ENCODE measurements at places on chromosomes 4 and X.

- DNase-seq: no peak
Observed at GRCh38 chrX:151852294-151852693, 60.4 kb upstream of the MAGEA4 start.

DNA sequence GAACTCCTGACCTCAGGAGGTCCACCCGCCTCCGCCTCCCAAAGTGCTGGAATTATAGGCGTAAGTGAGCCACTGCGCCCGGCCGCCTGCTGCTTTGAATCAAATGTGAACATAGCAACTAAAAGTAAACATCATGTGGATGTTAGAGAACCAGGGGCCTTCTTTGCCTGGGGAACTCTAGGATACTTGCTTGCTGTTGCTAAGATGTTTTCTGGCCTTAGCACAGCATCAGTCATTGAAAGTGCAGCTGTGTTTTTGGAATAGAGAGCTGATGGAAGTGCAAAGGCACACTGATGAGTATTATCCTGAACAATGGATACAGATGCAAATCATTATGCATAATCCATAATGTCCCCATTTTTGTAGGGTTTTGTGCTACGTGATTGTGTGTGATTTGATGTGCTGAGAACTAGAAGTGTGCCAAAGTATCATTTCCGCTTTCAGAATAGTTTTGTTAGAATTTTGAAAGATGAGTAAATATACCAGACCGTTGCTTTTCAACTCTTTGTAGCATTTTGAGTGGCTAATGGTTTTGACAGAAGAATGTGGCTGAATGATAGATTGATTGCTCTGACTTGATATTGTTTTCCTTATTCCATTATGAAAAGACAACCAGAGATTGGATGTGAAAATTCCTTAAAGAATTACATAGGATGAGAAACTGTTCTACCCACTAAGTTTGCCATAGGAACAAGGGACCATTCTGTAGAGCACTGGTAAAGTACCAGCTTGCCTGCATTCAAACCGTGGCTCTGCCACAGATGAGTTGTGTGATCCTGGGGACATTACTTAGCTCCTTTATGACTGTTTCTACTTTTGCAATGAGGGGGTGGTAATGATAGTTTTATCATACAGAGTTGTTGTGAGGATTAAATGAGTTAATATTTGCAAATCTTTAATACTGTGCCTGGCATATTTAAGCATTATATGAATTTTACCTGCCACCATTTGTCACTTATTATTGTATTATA is 74.7 kb downstream of the REPS2 start:
- DNase-seq: no peak

GRCh38 chr4:28277931-28278330 is 1417.3 kb downstream of the STIM2 start:
- no peak for DNase-seq

DNA sequence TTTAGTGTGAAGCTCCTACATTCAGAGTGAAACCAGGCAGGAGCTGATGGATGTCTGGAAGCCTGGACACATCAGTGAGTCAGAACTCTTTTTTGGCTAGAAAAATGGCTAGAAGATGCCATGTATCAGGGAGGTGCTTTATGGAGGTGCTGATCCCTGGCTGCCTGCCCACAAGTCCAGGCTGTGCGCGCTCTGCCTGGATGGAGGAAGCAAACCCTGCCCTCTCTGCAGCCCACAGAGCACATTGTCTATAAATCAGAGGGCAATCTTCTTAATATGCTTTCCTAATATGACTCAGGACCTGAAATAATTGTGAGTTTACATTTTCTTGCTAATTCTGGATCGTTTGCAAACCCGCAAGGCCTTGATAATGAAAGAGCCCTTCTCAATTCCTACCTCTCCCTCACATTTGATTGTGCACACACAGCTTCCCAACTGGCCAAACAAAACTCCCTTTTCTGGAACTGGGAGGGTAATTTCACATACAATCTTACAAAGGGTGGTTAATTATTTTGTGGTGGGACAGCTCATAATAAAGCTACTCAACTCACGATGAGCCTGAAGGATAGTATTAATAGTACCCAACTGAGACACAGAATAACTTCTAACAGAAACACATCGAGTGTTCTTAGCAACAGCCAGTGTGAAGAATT is 11.7 kb downstream of the MFAP3L start:
- no peak for DNase-seq

- no peak for DNase-seq
Observed at GRCh38 chr4:10688022-10688421, 3.5 kb upstream of the CLNK start.

DNA sequence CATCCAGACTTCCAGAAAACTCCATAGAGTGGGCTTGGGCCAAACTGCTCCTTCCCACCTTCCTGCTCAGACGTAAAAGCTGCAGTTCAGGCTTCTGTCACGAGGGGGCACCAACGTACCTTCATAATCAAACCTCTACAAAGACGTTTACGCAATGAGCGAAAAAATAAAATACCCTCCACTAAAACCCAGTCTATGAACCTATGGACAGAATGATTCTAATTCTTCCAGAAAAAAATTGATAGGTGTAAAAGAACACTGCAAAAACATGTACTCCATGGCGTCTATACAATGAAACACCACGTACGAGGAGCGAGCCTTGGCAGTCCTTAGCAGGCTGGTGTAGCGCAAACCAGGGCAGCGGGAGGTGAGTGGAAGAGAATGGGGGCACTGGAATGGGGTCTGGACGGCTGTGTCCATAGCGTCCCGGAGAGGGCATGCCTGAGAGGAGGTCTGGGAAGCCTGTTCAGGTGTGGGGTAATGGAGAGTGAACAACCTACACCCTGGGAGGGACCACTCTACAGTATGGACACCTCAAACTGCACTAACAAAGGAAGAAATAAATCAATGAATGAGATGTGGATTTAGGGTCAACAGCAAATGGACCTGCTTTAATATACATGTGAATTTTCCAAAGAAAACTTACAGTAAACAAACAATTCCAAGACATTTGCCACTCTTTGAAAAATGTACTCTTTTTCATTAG is 14.4 kb upstream of the RAB40A start:
- peak; percentile 28 for DNase-seq

All from stimulated activated CD4-positive, alpha-beta T cell treated with anti-CD3 and anti-CD28 coated beads, Interleukin-12 subunit alpha, Interleukin-12 subunit beta, amount 100 ng/mL, for 24 hours (primary cell).